ENCODE measurements at places on chromosomes 6 and 20.

DNA sequence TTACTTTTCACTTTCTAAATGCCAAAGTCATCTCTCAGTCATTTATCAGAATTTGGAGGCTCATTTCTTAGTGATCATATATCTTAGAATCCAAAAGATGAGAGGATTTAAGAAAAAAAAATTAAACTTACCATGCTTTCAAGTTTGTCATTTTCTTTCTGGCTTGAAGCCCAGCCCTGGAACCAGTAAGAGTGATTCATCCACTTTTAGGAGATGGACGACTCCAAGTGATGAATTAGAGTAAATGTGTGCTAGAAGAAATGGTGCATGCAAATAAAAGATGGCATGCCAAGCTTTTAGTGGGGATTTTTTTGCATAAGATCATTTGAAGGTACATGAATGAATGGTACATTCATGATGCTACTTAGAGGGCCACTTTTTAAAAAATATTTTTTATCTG is 20.1 kb downstream of the PLCB1 start:
- no peak for DNase-seq

- no peak for DNase-seq
Measured at GRCh38 chr6:147618927-147619326, 110.4 kb downstream of the SAMD5 start.

GRCh38 chr6:125787791-125788190 is 3.0 kb upstream of the NCOA7 start:
- no peak for DNase-seq

GRCh38 chr6:3545156-3545555 is 88.3 kb upstream of the SLC22A23 start:
- no peak for DNase-seq

DNA sequence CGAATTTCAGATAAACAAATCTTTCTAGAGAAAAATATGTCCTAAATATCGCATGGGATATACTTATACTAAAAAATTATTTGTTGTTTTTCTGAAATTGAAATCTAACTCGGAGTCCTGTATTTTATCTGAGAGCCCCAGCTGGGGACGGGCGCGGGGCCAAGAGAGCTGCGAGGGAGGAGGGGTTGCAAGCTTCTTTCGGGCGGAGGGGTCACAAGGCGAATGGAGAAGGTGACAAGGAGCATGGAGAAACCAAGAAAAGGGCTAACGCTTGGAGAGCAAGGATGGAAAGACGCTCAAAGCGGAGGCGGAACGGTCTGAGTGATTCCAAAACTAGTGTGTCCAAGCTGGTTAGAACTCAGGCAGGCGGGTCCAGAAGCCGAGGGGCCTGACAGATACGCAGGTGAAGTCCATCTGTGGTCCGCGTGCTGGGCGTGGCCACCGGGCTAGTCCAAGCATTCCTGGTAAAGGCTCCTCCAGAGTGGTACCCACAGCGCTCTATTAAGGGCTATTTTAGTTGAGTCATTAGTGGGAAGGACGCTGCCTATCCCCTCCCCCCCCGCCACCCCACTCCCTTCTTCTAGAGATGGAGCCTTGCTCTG is 41.5 kb upstream of the ZNFX1 start:
- DNase-seq: no peak

- DNase-seq: no peak
Measured at GRCh38 chr6:20162515-20162914, 49.8 kb downstream of the MBOAT1 start.

GRCh38 chr20:23047738-23048214 is 1.7 kb downstream of the THBD start:
- no peak for DNase-seq

DNA sequence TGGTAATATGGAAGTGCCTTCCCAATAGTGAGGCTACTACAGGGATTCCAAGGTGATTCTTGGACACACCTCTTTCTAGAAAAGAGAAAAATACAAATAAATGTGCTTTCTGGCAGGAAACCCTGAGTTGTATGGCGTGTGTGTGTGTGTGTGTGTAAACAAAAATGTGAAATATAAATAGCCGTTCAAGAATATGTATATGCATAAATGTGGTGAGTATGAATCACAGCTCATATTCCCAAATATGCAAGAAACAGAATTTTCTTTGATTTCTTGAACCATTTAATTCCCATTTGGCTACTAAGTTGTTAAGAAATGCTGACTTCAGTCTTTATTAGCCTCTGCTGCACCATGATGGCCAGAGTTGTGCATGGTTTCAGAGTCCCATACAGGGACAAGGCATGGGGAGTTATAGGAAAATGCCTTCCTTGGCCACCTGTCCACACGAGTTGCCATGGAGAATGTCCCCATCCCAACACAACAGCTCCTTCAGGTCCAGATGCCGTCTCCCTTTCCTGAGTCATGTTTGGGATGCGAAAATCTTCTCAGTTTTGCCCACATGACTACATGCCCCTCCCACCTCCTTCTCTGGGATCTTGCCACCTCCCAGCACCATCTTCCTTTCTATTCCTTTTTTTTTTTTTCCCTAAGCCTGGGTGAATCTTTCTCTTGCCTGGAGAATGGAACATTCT is 312.4 kb upstream of the ECI2 start:
- no peak for DNase-seq

Data from activated T-cell treated with anti-CD3 and anti-CD28 coated beads for 48 hours (primary cell).